H1 (cell line): ENCODE measurements at places on chromosomes 13 and 19. TPM values are rescaled to one million over a fixed set of nuclear protein-coding genes. Genes with fewer than 3 reads are reported as not detected.

The SCGB2B2 gene
- 0.09 and 0.19 TPM in 2 replicates for polyA plus RNA-seq

The ZNF534 gene
- polyA plus RNA-seq = not detected in 2 replicates

The ZNF69 gene
- polyA plus RNA-seq = 5.6 and 6.3 TPM in 2 replicates

The IRGC gene
- not detected in 2 replicates for polyA plus RNA-seq

The CD209 gene
- polyA plus RNA-seq = 0.03 and 0.05 TPM in 2 replicates

The LGALS14 gene
- 0.22 and 0.77 TPM in 2 replicates for polyA plus RNA-seq

The LILRA2 gene
- not detected in 2 replicates for polyA plus RNA-seq

The TICAM1 gene
- 0.41 and 0.57 TPM in 2 replicates for polyA plus RNA-seq

The FAM187B gene
- 0.09 TPM in 1 of 2 replicates, not detected in the other for polyA plus RNA-seq

GRCh38 chr13:84917252-84917878 lies 881.9 kb downstream of the SLITRK6 start:
- no peak for DNase-seq
- no peaks in the 10 kb centered on the region for H3K27me3 ChIP-seq
- H3K4me1 ChIP-seq = no peaks in the 10 kb centered on the region
- H3K36me3 ChIP-seq = no peaks in the 10 kb centered on the region
- no peak overlapping the region for H3K4me3 ChIP-seq

DNA sequence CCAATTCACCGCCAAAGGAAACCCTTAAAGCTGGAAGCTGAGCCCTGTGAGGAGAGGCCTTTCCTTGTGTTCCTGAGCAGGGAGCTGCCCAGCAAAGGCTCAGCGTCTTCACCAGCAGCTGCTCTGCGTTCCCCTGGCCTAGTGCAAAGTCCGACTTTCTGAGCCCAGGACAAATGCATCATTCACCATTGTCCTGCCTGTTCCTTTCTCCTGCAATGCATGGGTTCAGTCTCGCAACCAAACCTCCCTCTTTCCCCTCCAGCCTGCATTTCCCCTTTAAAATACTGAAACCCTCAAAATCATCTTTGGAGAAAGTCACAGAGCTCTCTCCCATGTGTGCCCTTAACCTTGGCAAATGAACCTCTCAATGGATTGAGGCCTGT lies 12.9 kb upstream of the TMEM255B start:
- no peak for DNase-seq
- H3K36me3 ChIP-seq = no peaks in the 10 kb centered on the region
- H3K4me1 ChIP-seq = no peaks in the 10 kb centered on the region
- no peaks in the 10 kb centered on the region for H3K27me3 ChIP-seq
- H3K4me3 ChIP-seq = no peak overlapping the region

DNA sequence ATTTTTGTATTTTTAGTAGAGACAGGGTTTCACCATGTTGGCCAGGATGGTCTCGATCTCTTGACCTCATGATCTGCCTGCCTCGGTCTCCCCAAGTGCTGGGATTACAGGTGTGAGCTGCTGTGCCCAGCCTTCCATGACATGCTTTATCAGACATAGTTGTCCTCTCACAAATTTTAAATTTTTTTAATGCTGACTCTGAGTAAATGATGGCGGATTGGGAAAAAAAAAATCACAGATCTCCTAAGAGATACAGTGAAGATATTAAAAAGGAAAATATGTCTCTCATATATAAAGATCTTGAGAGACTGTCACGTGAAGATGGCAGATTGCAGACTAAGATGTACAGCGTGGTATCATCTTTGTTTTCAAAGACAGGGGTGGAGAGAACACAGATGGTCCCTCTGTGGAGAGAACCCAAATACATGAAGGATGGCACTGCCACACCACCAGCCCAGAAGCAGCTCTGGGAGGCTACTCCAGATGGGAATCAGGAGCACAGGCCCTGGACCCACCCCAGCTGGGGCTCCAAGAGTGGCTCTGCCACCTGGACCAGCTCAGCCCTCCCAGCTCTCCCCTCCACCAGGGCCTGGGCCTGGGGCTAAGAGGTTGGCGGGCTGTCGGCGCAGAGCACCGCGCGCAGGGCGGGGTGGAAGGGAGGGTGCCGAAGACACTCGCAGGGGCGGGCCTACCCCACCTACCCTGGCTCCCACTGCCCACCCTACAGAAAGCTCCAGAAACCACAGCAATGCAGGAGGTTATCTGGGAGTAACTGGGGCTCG lies 20.0 kb upstream of the CCNP start:
- DNase-seq = no peak
- no peak overlapping the region for H3K4me3 ChIP-seq
- peaks cover 5% of the 10 kb centered on the region; the same call in 1 of the 2 replicates for H3K36me3 ChIP-seq
- H3K27ac ChIP-seq = no peak overlapping the region

GRCh38 chr13:76813891-76814290 lies 72.3 kb downstream of the KCTD12 start:
- no peaks in the 10 kb centered on the region for H3K36me3 ChIP-seq
- H3K4me3 ChIP-seq = no peak overlapping the region
- no peaks in the 10 kb centered on the region for H3K27me3 ChIP-seq
- H3K27ac ChIP-seq = no peak overlapping the region
- no peak for DNase-seq

DNA sequence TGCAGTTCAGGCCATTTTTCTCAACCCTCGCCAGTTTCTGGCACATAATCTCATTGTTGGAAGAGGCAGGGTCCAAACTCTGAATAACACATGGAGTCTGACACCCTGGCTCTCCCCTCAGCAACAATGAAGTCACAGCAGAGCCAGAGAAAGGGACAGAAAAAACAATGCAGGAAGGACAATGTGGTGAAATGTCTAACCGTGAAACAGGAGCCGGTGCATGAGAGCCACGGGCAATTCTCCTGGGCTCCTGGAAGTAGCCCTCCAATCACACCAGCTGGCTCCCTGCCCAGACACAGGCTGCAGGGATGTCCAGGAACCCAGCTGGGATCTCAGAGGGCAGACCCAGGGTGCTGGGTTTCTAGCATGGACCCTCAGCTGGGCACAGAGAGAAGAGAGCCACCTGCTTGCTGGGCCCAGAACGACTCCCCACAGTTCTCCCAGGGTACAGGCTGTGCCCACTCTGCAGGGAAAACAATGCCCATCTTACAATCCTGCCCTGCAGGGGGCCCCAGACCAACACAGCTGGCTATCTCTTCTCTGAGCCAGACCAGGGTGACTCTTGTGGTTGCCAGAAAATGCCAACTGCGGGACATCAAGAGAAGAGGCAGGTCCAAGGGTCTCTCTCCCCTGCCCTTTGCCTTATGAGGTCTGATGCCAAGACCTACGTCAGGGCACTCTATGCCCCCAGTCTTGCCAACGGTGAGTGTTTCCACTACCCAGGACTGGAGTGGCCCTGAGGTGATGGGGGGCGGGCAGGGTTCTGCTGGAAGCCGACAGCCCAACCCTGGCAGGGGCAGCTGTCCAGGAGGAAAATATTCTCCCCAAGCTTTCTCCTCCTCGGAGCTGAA lies 64.5 kb downstream of the CEBPG start:
- H3K4me1 ChIP-seq = no peaks in the 10 kb centered on the region
- H3K36me3 ChIP-seq = no peaks in the 10 kb centered on the region

- H3K4me3 ChIP-seq = no peak overlapping the region
- DNase-seq = no peak
- no peak overlapping the region for H3K27ac ChIP-seq
- H3K4me1 ChIP-seq = no peaks in the 10 kb centered on the region
- H3K27me3 ChIP-seq = no peaks in the 10 kb centered on the region
Observed at GRCh38 chr13:69565334-69565733, 542.3 kb upstream of the ATXN8OS start.

GRCh38 chr19:39676004-39676403 lies 20.3 kb downstream of the LGALS16 start:
- no peaks in the 10 kb centered on the region for H3K36me3 ChIP-seq
- no peak for DNase-seq
- no peak overlapping the region for H3K27ac ChIP-seq
- no peak overlapping the region for H3K4me3 ChIP-seq
- H3K4me1 ChIP-seq = no peaks in the 10 kb centered on the region
- no peaks in the 10 kb centered on the region for H3K27me3 ChIP-seq

DNA sequence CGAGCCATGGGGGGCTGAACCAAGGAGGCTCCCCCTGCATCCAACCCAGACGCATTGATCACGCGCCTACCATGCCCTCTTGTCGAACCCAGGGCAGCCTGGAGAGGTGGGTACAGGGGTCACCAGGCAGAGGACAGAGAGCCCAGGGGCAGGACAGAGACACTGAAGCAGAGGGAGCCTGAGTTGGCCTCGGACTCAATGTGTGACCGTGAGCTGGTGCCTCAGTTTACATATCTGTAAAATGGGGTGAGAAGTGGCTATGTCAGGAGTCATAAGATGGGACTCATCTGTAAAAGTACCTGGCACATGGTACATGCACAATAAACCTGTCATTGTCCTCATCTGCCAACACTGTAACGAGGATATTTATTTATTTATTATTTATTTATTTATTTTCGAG lies 24.1 kb upstream of the NFIC start:
- no peaks in the 10 kb centered on the region for H3K36me3 ChIP-seq
- H3K27ac ChIP-seq = no peak overlapping the region
- no peaks in the 10 kb centered on the region; the same call in 1 of the 2 replicates for H3K27me3 ChIP-seq
- DNase-seq = no peak
- no peak overlapping the region for H3K4me3 ChIP-seq

DNA sequence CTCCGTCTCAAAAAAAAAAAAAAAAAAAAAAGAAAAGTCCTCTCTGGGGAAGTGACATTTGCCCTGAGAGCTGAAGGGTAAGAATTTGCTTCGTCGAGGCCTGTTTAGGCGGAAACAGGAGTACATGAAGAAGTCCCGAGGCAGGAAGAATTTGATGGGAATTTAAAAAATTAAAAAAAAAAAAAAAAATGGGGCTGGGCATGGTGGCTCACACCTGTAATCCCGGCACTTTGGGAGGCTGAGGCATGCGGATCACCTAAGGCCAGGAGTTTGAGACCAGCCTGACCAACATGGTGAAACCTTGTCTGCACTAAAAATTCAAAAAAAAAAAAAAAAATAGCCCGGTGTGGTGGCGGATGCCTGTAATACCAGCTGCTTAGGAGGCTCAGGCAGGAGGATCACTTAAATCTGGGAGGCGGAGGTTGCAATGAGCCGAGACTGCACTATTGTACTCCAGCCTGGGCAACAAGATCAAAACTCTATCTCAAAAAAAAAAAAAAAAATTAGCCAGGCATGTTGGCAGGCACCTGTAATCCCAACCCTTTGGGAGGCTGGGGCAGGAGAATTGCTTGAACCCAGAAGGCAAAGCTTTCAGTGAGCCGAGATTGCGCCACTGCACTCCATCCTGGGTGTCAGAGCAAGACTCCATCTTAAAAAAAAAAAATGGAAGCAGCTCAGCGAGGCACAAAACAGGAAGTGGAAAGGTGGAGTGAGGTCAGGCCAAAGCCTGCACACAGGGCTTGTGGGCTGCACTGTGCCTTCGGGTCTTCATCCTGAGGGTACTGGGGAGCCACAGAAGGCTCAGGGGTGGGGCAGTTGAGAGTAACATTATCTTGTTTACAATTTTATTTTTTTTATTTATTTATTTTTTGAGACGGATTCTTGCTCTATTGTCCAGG lies 4.9 kb downstream of the BAX start:
- H3K27me3 ChIP-seq = no peaks in the 10 kb centered on the region
- no peak for DNase-seq
- H3K4me3 ChIP-seq = no peak overlapping the region
- H3K36me3 ChIP-seq = peaks cover 9% of the 10 kb centered on the region
- H3K27ac ChIP-seq = no peak overlapping the region

DNA sequence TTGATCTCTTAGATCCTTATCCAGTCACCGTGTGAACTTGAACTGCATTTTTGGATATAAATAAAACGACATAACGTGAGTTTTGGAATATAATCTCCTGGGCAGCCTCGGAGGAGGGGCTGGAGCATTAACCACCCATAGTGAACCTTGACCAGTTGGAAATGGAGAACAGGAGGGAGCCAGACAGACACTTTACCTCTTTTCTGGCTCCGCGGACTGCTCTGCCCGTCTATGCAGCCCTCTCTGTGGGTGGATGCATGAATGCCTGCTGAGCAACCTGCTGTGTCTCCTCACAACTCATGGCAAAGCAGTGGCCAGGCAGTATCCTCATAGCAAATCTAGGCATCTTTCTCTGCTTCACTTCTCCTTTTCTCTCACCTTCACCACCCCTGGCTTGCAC lies 10.5 kb upstream of the COG3 start:
- no peaks in the 10 kb centered on the region for H3K36me3 ChIP-seq
- no peaks in the 10 kb centered on the region; the same call in 1 of the 2 replicates for H3K27me3 ChIP-seq
- H3K4me3 ChIP-seq = no peak overlapping the region
- DNase-seq = no peak
- no peak overlapping the region for H3K27ac ChIP-seq

DNA sequence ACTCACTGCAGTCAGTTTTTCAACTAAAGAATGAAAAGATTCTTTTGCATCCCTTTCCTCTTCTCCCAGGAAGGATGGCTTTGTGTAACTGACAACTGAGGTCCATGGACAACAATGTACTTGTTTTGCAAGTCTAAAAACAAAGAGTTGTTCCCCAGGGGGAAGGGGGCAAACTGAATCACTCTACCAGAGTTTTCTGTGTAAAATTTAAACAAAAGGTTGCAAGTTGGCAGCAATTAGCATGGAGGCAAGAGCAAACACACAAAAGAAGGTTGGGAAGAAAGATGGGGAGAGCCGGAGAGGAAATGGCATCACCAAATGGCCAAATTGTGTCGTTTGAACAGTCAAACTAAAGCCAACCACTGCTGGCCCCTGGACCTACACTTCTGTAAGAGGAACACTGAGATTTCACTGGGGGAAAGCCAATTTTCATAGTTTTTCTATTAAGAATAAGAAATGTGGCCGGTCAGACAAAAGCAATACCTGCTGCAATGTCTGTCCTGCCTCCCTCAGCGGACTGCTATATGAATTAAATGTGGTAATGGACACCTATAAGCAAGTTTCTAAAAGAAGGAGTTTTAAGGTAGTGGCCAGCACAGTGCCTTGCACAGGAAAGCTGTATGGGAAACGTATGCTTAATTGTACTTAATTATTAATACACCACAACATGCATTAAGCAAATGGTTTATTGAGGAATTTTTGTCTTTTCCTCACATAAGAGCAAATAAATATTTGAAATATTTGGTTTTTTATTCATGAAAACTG lies 16.1 kb upstream of the SACS start:
- peak; percentile 68 for DNase-seq
- no peaks in the 10 kb centered on the region for H3K36me3 ChIP-seq
- no peak overlapping the region for H3K4me3 ChIP-seq
- H3K27me3 ChIP-seq = no peaks in the 10 kb centered on the region
- no peak overlapping the region; the same call in 1 of the 2 replicates for H3K27ac ChIP-seq

GRCh38 chr19:54556194-54556593 lies 17.4 kb upstream of the LILRA2 start:
- H3K27me3 ChIP-seq = no peaks in the 10 kb centered on the region
- no peaks in the 10 kb centered on the region; the same call in 1 of the 2 replicates for H3K36me3 ChIP-seq
- H3K27ac ChIP-seq = no peak overlapping the region
- no peak overlapping the region for H3K4me3 ChIP-seq

DNA sequence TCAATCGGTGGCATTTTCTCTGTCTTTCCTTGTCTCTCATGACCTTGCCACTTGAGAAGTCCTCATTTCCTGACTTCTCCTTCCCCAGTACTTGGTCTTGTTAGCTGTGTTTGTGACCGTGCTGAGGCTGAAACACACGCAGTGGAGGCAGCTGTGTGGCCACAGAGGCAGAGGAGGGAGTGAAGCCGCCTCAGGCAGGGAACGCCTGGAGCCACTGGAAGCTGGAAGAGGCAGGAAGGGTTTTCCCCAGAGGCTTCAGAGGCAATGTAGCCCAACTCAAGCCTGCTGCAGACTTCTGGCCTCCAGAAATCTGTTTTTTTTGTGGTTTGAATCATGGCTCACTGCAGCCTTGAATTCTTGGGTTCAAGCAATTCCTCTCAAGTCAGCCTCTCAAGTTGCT lies 29.2 kb upstream of the ARGLU1 start:
- no peak overlapping the region for H3K4me3 ChIP-seq
- DNase-seq = no peak
- H3K4me1 ChIP-seq = no peaks in the 10 kb centered on the region
- no peaks in the 10 kb centered on the region for H3K27me3 ChIP-seq
- H3K36me3 ChIP-seq = no peaks in the 10 kb centered on the region
- no peak overlapping the region for H3K27ac ChIP-seq
